Fibroblast of the aortic adventitia (primary cell): ENCODE measurements at places on chromosomes 12 and 14.
A peak's percentile ranks its signal among the peaks of the same experiment; 100 is the strongest.

DNA sequence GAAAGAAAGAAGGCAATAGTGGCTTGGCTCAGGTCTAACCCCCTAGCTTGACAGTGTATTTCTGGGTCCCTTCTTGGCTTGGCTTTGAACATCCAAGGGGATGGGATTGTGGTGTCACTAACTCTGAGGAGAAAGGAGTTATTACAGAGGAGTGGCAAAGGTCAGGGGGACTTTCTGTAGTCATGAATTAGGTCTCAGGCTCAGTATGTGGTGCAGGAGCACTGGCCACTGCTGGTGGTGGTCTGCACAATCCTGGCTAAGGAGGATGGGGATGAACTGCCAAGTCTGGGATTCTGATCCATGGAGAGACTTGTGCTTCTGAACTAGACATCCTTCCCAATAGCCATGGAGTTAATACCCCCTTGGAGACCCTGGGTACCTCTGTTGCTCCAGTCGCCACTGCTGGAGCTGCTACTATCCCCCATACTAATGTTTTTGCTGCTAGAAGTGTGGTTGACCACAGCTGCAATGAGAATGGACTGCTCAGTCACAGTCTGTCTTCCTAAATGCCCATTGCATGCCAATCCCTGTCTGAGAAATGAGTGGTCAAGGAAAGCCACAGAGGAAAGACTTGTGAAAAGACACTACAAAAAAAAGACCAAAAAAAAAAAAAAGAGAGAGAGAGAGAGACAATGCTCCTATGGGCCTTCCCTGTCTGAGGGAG is 32.5 kb downstream of the KRT76 start:
- DNase-seq: no peak

GRCh38 chr14:101527987-101528386 is 33.3 kb upstream of the DIO3 start:
- no peak for DNase-seq

GRCh38 chr14:32622742-32623141 is 293.6 kb downstream of the AKAP6 start:
- no peak for DNase-seq

DNA sequence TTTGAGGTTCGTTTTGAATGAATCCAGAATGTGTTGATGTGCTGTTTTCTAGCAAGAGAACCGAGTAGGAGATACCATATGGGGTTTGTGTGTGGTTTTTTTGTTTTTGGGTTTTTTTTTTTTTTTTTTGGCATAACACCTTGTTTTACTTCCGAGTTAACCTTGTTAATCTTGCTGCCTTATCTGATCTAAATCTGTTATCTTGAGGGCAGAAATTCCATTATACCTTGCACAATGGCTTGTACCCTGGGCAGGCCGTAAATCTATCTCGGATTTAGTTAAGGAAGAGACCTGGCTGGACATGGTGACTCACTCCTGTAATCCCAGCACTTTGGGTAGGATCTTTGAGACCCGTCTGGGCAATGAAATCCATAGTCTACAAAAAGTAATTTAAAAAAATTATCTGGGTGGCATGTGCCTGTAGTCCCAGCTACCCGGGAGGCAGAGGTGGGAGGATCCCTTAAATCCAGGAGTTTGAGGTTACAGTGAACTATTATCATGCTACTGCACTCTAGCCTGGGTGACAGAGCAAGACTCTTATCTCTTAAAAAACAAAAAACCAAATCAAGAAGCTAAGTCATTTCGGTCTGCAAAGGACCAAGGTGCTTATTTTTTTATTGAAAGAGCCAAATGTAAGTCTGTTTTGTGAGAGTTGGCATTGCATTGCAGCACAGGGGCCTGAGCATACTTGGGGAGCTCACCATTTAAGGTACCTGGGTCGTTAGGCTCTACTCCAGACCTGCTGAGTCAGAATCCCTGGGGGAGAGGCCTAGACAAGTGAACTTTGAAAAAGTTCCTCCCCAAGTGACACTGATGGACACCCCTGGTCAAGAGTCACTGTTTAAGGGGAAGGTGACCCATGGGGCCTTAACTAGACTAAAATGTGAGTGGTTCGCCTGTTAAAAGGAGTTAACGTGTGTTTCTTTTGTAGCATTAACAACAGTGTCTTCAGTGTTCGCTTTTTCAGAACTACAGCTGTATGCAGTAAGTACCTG is 6.7 kb downstream of the DLST start:
- peak; percentile 50 for DNase-seq

DNA sequence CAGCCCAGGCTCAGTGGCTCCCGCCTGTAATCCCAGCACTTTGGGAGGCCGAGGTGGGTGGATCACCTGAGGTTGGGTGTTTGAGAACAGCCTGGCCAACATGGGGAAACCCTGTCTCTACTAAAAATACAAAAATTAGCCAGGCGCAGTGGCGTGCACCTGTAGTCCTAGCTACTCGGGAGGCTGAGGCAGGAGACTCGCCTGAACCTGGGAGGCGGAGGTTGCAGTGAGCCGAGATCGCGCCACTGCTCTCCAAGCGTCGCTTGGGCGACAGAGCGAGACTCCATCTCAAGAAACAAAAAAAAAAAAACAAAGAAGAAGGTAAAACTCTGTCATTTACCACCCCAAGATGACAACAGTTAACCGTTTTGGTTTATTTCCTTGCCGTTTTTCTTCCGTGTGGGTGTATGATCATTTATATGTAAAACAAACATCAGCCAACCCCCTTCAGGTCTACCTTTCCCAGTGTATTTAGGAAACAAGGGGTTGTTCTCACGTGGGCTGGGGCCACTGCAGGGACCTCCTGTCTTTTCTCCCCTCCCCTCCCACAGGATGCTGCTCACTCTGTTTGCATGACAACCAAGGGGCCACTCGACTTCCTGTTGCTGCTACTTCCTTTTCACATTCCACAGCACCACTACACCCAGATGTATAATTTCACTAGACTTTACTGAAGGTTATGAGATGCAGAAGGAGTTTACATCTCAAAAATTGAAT is 13.6 kb downstream of the TTC9 start:
- DNase-seq: no peak
